Endodermal cell (in vitro differentiated cells): ENCODE measurements at places on chromosomes 3 and 15. TPM values are rescaled to one million over a fixed set of nuclear protein-coding genes. Genes with fewer than 3 reads are reported as not detected.
A peak's percentile ranks its signal among the peaks of the same experiment; 100 is the strongest.

DNA sequence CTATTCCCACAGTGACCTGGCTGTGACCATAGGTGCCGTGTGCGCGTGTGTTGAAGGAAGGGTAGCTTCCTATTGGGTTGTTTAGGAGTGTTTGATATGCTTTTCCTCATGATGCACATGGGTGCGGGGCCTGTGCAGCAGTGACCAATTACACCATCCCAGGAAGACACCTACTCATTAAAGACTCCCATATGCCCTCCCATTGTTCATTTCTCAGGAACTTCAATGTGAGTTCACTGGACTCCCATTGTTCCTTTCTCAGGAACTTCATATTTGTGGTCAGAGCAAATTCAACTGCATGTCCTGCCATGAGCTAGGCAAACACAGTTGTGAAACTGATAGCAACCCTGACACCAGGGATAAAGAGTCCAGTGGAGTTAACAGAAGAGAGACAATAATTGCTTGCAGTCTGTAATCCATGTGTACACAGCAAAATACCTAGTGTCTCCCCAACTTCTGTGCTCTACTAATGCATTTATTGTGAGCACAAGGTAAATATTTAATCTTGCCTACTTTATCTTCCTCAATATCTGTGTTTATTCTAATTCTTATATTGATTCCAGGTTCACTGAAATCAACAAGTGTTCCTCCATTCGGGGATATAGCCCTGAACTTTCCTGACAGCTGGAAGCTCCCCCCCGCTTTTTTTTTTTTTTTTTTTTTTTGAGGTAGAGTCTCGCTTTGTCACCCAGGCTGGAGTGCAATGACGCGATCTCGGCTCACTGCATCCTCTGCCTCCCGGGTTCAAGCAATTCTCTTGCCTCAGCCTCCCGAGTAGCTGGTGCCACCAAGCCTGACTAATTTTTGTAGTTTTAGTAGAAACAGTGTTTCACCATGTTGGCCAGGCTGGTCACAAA lies 57.5 kb upstream of the GCNT3 start:
- H3K27me3 ChIP-seq: no peaks in the 10 kb centered on the region
- H3K4me3 ChIP-seq: no peak overlapping the region
- no peaks in the 10 kb centered on the region for H3K4me1 ChIP-seq
- no peaks in the 10 kb centered on the region for H3K36me3 ChIP-seq
- DNase-seq: no peak
- no peak overlapping the region for H3K27ac ChIP-seq

The FOXB1 gene
- total RNA-seq: 0.35 TPM in 1 of 3 replicates, not detected in the others

The ATP13A5 gene
- not detected in 3 replicates for total RNA-seq

DNA sequence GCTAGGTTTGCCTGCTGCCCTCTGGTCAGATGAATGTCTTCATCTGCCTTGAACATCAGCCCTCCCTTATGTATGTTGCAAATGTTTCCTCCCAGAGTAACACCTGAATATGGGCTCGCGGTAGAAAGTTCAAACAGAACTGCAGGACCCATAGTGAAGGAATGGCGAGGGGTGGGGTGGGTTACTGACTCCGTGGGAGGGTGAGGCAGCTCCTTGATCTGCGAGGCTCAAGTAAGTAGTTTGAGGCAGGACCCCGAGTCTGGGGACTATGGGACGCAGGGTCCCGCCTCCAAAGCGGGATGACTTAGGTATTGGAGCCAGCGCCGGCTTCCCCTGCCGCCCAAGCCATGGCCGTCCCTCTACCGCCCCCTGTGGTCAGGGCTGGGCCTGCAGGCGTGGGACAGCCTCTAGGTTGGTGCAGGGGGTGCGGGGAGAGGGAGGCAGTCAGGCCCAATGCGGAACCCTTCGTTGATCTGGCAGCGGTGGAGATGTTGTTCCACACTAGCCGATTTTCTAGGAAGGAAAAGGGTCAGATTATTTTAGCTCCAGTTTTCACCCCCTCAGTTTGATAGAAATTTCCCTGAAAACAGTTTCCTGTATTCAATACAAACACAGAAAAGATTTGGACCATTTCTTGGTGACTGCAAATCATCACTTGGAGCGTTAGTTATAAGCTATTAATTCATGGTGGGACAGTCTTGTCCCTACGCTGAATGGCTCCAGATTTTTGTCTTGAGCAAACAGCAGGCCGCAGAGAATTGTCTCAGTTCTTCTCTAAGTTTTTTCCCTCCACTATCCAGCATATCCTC lies 72.3 kb downstream of the CORO2B start:
- no peak overlapping the region for H3K27ac ChIP-seq
- no peaks in the 10 kb centered on the region for H3K27me3 ChIP-seq
- peak; percentile 99 for DNase-seq

GRCh38 chr3:87979527-87979926 lies 79.3 kb downstream of the CGGBP1 start:
- no peak overlapping the region for H3K27ac ChIP-seq
- no peaks in the 10 kb centered on the region for H3K27me3 ChIP-seq
- H3K4me3 ChIP-seq: no peak overlapping the region
- H3K4me1 ChIP-seq: no peaks in the 10 kb centered on the region

The FBXL22 gene
- total RNA-seq: 0.29 to 1.1 TPM (median 0.42 TPM) in 3 replicates

- H3K36me3 ChIP-seq: peaks cover 26% of the 10 kb centered on the region
- H3K27me3 ChIP-seq: no peaks in the 10 kb centered on the region
- no peaks in the 10 kb centered on the region for H3K4me1 ChIP-seq
- H3K27ac ChIP-seq: no peak overlapping the region
- no peak for DNase-seq
Measured at GRCh38 chr3:11346416-11346815, 74.2 kb downstream of the ATG7 start.

The CAMK2N2 gene
- 1.8 and 2.5 TPM in 2 replicates for total RNA-seq

DNA sequence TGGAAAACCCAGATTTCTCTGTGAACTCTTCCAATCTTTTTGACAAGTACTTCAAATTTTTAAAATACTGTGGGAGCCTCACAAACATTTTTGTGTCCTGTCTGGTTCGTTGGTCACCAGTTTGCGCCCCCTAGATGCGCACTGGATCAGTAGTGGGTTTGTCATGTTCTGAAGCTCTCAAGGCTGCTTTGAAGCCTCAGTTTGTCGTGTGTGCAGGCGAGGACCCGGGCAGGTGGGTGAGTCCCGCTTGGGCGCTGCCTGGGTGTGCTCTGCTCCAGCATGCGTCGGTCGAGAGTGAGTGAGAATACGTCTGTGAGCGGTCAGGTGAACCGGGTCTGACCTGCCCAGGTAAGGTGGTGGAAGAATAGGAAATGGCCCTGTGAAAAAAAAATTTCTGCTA lies 17.3 kb upstream of the AEN start:
- DNase-seq: no peak
- H3K4me3 ChIP-seq: no peak overlapping the region
- no peak overlapping the region for H3K27ac ChIP-seq
- peaks cover 29% of the 10 kb centered on the region for H3K4me1 ChIP-seq
- peaks cover 36% of the 10 kb centered on the region for H3K27me3 ChIP-seq

DNA sequence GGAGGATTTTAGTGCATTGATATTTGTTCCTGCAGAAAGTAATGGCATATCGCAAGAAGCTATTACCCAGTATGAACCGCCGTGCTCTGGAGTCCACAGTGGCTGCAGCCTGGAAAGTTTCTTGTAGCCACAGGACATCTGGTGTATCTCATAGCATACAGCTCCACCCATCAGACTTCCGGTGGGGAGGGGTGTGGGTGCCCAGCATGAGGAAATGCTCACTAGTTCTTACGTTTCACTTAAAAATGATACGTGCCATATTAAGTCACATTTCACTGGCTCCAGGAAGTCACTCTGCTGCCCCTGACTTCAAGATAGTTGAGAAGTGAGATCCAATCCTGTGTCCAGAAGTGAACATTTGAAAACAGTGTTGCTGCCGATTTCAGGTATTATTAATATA lies 990.4 kb downstream of the GBE1 start:
- H3K4me3 ChIP-seq: peak overlapping the region; percentile 85
- no peak for DNase-seq
- H3K4me1 ChIP-seq: no peaks in the 10 kb centered on the region
- H3K27me3 ChIP-seq: no peaks in the 10 kb centered on the region
- H3K27ac ChIP-seq: no peak overlapping the region

GRCh38 chr15:75192307-75192706 lies 9.4 kb upstream of the C15orf39 start:
- H3K36me3 ChIP-seq: no peaks in the 10 kb centered on the region
- no peaks in the 10 kb centered on the region for H3K27me3 ChIP-seq
- no peak overlapping the region for H3K4me3 ChIP-seq
- peaks cover 12% of the 10 kb centered on the region for H3K4me1 ChIP-seq
